ENCODE measurements at places on chromosomes 6 and 20. TPM values are rescaled to one million over a fixed set of nuclear protein-coding genes. Genes with fewer than 3 reads are reported as not detected.

DDX27 gene
- total RNA-seq, result 12.0 TPM

HLA-DMB gene
- 127 TPM for total RNA-seq

CD93 gene
- 38.9 TPM for total RNA-seq

- no peaks in the 10 kb centered on the region for H3K27me3 ChIP-seq
- no peaks in the 10 kb centered on the region for H3K36me3 ChIP-seq
- H3K4me1 ChIP-seq, result peaks cover 15% of the 10 kb centered on the region
- H3K4me3 ChIP-seq, result peak overlapping the region; percentile 89
- peak overlapping the region; percentile 76 for H3K27ac ChIP-seq
These were observed 604 bp downstream of the SH3BGRL2 start for GRCh38 chr6:79631693-79632172.

GRCh38 chr6:132298344-132298949, 102.8 kb downstream of the MOXD1 start:
- H3K27ac ChIP-seq, result no peak overlapping the region
- DNase-seq, result no peak
- no peaks in the 10 kb centered on the region for H3K4me1 ChIP-seq
- H3K4me3 ChIP-seq, result no peak overlapping the region
- no peaks in the 10 kb centered on the region for H3K36me3 ChIP-seq

GRCh38 chr6:14207448-14207847, 89.9 kb downstream of the CD83 start:
- H3K36me3 ChIP-seq, result no peaks in the 10 kb centered on the region
- peaks cover 19% of the 10 kb centered on the region for H3K4me1 ChIP-seq
- H3K4me3 ChIP-seq, result no peak overlapping the region
- H3K27me3 ChIP-seq, result no peaks in the 10 kb centered on the region
- DNase-seq, result no peak

- DNase-seq, result no peak
- H3K27ac ChIP-seq, result no peak overlapping the region
- H3K36me3 ChIP-seq, result no peaks in the 10 kb centered on the region
- H3K4me1 ChIP-seq, result no peaks in the 10 kb centered on the region
- no peak overlapping the region for H3K4me3 ChIP-seq
These were observed 842.4 kb upstream of the FLRT3 start for GRCh38 chr20:15179781-15180180.

GRCh38 chr6:13863699-13864155, 49.4 kb upstream of the MCUR1 start:
- H3K27ac ChIP-seq, result no peak overlapping the region
- peaks cover 15% of the 10 kb centered on the region for H3K27me3 ChIP-seq
- DNase-seq, result no peak
- no peak overlapping the region for H3K4me3 ChIP-seq
- H3K4me1 ChIP-seq, result no peaks in the 10 kb centered on the region

DNA sequence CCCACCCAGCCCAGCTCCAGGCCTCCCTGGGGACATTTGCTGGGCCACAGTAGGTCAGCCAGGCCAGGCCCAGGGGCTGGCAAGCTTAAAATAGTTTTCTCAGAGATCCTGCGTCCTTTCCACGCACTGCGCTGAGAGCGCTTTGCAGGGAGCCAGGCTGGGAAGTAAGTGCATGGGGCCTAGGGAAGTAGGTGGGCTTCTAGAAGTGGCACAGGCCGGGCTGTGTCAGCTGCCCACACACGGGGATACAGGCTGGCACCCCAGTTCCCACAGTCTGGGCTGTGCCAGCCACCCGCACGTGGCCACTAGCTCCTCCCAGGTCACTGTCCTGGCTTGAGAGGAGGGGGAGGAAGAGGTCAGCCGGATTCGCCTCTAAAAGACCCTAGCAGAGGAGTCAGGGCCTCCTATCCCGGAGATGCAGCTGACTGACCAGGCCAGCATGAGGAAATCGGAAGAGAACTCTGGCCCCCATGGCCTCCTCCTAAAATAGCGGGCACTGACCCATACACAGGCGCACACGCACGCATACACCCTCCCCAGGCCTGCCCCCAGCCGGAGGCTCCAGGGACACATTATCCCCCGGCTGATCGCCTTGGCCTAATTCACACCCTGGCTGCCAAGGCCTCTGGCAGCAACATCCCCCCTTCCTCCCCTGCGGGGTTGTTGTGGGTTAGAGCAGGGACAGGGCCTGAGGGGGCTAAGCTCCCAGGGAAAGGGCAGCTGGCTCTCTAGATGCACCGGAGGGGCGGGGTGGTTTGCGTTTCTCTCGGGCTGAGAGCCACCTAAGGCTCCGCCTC, 5.4 kb downstream of the SLCO4A1 start:
- no peak overlapping the region for H3K4me3 ChIP-seq
- no peaks in the 10 kb centered on the region for H3K27me3 ChIP-seq
- H3K4me1 ChIP-seq, result peaks cover 35% of the 10 kb centered on the region
- peak; percentile 24 for DNase-seq
- H3K36me3 ChIP-seq, result no peaks in the 10 kb centered on the region

DNA sequence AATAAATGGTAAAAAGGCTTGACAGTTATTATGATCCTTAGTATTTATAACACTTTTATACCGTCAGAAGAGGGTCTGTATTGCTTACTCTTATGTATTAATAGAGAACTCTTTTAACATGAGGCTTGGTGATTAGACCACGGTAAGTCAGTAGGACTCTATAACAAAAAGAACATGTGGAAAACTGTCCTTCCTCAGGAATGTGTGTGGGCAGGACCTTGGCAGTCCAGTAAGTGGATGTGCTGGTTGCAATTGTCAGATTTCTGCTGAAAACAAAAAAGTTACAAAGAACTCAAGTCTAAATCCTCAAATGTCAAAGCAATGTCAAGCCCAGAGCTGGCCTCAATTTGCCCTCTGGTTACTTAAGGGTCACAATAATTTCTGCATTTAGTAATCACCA, 81.1 kb downstream of the PLCG1 start:
- no peak for DNase-seq
- no peak overlapping the region for H3K4me3 ChIP-seq
- H3K27ac ChIP-seq, result no peak overlapping the region

DNA sequence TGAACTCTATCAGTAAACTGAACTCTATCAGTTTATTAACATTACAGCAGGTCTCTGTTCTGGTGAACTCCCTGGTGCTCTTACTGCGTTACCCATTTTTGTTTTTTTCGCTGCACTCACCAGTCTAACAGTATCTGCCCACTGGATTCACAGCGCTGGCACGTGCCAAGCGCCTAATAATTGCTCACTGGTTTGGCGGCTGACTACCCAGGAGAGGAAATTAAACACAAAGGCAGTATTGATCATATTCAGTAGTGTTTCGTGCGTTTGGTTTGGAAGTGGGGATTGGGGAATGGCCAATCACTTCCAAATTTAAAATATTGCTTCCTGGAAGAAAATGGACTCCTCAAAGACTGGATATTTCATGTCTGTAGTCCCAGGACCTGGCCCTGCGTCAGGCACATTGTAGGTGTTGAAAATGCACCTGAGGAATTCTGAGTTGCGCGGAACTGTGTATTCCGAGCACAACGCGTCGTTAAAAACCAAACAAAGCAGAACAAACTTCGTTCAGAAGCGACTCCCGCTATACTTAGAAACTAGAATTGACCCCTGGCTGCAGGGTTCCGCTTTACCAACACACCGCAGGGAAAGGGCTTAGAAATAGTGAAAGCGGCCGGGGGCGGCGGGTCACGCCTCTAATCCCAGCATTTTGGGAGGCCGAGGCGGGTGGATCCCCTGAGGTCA, 1.1 kb upstream of the RPS12 start:
- H3K27me3 ChIP-seq, result no peaks in the 10 kb centered on the region
- peak overlapping the region; percentile 64 for H3K4me3 ChIP-seq
- DNase-seq, result peak; percentile 25
- peak overlapping the region; percentile 99 for H3K27ac ChIP-seq

Data from heart left ventricle (tissue), 16 donors.